ENCODE measurements at places on chromosomes 6 and 20.
A peak's percentile ranks its signal among the peaks of the same experiment; 100 is the strongest.

DNA sequence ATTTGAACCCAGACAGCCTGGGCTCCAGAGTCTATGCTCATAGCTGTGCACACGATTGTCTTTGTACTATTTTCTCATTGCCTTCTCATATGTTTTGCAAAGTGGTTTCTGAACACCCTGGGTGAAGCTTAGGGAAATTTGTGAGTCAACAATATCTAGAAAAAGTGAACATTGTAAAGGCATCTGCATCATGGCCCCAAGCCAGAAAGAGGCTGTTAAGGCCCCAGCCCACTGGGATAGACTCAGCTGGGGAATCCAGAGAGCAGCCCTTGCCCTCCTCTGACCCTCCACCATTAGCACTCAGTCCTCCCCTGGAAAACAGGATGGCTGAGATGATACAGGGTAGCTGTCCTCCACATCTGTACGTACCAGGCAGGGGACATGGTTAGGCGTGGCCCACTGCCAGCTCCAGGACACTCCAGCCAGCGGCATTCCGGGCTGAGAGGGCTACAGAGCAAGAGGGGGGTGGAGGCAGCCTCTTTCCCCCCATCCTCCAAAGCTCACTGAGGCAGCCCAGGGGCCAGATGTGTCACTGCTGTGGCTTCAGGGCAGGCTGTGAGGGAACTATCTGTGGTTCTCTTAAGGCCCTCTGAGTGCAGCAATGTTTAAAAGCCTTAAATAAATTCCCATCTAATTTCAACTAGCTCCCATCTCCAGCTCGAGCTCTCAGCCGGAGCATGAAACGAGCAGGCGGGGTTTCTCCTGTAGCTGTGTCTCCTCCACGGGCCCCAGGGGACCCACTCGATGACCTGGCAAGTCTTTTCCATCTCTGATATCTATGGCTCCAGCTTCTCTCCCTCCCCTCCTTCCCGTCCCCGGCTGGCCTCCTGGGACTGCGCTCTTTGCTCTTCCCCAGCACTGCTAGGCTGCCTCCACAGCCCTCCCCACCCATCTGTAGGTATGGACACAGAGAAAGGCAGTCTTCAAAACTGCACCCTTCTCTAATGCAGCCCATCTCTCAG, 209.4 kb upstream of the LRFN2 start:
- DNase-seq, result no peak

DNA sequence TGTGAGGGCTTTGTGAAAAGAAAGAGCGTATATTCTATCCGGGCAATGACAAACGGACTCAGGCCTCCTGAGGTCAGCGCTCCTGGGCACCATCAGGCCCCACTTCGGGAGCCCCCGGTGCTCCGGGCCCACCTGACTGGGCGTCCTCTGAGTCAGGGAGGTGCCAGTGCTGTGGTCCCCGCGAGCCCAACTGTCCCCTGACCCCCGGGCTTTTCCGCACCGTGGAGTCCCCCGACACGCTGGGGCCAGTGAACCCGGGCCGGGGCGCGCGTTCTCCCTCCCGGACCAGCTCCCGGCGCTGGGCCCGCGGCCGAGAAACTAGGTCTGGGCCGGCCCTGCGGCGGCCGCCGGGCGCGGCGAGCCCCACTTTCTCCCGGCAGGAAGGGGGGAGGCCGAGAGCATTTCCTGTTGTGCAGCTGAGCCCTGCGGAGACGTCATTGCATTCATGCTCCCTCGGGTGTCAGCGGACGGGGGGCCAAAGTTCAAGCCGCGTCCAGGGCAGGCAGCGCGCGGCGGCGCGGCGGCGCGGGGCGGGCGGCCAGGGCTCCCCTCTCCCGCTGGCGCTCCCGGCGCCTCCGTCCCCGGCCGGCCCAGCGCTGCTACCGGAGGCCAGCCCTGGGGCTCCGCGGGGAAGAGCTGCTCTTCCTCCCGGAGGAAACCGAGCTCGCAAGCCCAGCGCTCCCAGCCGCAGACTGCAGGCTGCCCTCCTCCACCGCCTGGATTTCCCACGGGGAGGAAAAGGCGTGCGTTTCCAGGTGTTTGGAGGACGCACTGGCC, 18.3 kb downstream of the HIVEP2 start:
- peak; percentile 54 for DNase-seq

DNA sequence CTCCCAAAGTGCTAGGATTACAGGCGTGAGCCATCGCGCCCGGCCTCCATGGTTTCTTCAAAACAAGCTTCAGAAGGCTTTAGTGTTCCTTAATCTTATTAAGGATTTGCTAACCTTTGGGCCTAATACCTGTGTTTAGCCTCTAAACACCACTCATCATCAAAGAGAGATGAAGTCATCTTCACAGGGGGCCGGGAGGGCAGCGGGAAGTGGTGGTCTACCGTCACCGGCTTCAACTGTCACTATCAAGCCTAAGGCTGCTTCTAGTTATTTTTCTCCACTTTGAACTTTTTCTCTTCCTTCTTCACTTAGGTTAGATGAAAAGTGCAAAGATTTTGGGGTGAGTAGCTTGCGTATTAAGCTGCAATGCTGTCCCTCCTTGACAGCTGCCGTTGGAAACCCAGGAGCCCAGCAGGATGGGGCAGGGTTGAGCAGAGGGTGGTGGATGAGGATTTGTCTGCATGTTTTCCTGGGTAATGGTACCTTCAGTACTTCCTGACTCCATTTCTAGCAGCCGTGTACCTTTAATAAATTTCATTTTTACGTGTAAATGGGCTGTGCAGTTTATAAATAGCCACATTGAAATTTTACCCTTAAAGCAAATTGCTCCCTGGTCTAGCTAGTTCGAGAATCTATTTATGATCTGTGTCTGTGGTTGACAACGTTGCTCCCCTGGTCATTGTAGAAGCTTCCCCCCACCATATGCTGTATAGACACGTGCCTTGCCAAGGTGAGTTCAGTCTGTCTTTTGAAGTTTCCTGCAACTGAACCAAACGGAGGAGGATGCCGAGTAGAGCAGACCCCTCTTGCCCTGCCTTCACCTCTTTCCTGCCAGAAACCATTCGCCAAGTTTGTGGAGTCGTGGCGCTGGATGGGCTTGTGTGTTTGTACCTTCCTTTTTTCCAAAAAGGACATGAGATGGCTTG, 64.8 kb downstream of the SYNJ2 start:
- DNase-seq, result no peak

DNA sequence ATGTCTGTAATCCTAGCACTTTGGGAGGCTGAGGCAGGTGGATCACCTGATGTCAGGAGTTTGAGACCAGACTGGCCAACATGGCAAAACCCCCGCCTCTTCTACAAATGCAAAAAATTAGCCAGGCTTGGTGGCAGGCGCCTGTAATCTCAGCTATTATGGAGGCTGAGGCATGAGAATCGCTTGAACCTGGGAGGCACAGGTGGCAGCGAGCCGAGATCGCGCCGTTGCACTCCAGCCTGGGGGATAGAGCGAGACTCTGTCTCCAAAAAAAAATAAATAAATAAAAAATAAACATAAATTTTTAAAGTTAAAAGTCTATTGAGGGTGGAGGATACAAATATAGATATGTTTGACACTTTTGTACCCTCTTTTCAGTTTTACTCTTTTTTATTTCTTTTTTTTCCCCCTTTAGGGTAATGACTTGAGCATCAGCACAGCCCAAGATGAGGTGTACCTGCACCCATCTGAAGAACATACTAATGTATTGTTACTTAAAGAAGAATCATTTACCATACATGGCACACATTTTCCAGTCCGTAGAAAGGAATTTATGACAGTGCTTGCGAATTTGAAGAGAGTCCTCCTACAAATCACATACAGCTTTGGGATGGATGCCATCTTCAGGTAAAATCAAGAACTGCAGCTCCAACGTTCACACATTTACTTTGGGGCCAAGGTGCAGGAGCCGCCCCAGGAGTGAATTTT, 368.9 kb downstream of the LAMA2 start:
- no peak for DNase-seq

- no peak for DNase-seq
Observed at GRCh38 chr6:29651413-29652197, 5.3 kb upstream of the MOG start.

GRCh38 chr20:45087814-45088213, 13.1 kb downstream of the KCNS1 start:
- no peak for DNase-seq

GRCh38 chr20:43529457-43530153, 22.1 kb downstream of the L3MBTL1 start:
- DNase-seq, result no peak

- DNase-seq, result no peak
Observed at GRCh38 chr20:4666001-4666479, 55.7 kb upstream of the PRND start.

DNA sequence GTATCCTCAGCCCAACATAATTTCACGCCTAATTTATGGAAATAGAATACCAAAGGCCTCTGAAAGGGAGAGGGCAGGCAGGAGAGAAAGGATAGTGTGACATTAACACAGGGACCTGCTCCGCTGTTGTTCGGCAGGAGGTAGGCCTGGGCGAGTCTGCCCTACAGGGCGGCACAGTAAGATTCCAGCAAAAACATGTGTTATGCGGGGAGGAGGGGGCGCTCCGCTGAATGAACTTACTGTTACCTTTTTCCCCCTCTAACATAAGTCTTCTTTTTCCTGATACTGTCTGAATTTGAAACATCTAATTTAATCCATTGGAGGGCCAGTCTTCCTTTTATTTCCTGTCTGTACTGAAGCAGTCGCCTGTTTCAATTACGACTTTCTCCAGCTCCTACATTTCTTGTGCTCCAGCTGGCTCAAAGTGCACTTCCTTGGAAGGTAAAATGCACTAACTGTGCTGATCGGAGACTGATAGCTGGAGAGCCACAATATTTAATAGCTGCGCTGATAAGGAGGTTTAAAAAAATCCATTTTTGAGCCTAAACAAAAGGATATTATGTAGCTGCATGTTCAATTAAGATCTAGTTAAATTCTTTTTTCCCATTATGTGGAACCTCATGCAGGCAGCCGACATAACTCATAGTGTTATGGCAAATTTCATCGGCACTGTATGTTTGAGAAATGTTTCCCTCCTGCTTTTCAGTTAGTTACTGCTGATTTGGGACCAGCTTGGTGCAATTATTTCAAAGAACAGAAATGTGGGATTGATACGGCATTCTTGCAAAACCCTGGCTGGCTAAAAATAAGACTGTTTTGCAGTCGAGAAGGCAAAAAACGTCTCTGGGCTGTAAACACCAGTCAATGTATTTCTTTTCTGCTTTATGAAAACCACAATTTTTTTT, 193.0 kb downstream of the FOXC1 start:
- no peak for DNase-seq

- no peak for DNase-seq
Observed at GRCh38 chr6:89087881-89088280, 7.3 kb downstream of the PNRC1 start.

DNA sequence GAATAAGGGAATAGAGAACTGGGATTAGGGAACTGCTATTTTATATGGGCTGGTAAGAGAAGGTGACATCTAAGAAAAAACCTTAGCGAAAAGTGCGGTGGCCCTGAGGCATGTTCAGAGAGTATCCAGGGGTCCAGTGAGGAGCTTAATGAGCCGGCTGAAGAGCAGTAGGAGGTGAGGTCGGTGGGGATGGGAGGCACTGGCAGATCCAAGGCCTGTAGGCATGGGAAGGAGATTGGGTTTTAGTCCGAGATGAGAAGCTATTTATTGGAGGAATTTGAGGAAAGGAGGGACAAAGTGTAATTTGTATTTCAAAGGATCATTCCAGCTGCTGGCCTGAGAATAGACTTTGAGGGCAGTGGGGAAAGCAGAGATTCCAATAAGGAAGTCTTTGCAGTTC, 123.8 kb downstream of the QKI start:
- no peak for DNase-seq

GRCh38 chr20:63697868-63698545, 1.6 kb downstream of the TNFRSF6B start:
- no peak for DNase-seq

DNA sequence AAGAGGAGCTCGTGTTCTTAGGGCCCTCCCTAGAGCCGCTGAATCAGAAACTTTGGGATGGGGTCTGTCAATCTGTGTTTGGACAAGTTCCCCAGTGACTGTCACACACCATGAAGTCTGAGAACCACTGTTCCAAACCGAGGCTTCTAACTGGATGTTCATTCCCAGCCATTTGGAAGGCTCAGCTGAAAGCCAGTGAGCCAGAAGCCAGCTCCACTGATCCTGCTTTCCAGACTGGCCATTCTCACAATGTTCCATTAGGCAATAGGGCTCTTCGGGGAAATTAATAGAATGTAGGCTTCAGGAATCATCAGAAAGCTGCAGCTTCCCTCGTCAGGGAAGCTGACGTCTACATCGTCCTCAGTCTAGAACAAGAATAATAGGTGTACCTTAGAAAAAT, 90.8 kb upstream of the QKI start:
- DNase-seq, result no peak

- no peak for DNase-seq
Observed at GRCh38 chr6:167719920-167720319, 106.8 kb upstream of the AFDN start.

GRCh38 chr20:43938932-43939761, 24.5 kb downstream of the TOX2 start:
- no peak for DNase-seq

DNA sequence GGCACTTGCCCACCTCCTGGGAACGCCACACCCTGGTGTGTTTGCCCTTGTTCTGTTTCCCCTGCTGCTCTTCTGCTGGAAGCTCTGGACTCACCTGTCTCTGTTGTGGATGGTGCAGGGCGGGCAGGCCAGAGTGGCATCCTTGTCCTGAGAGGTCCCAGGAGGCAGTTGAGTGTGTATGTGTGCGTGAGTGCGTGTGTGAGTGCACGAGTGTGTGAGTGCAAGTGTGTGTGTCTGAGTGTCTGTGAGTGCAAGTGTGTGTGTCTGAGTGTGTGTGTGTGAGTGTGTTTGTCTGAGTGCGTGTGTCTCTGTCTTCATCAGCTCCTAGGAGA, 12.2 kb downstream of the IGF2R start:
- DNase-seq, result no peak

Measured in cortex of kidney (tissue), 1 donor.